ENCODE measurements at places on chromosomes 11 and 22.

GRCh38 chr11:72793076-72793424 is 797 bp downstream of the STARD10 start:
- no peak for DNase-seq

DNA sequence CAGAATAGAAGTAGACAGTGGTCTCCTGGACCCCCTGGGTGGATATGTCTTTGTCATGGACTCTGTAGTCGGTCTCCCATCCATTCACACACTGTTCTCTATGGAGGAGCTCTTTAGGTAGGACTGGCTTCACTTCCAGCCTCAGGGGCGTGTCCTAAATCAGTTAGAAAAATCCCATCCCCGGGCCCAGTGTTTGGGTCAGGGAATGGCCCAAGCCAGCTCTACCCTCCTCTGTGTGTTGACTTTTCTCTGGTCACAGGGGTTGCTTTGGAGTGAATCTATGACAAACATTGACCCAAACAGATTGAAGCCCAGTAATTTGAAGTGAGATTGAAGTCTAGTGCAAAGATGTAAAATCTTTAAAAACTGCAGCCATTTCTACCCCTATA is 34.0 kb downstream of the WEE1 start:
- DNase-seq: no peak

GRCh38 chr22:35752863-35753189 is 35.2 kb downstream of the APOL5 start:
- no peak for DNase-seq

DNA sequence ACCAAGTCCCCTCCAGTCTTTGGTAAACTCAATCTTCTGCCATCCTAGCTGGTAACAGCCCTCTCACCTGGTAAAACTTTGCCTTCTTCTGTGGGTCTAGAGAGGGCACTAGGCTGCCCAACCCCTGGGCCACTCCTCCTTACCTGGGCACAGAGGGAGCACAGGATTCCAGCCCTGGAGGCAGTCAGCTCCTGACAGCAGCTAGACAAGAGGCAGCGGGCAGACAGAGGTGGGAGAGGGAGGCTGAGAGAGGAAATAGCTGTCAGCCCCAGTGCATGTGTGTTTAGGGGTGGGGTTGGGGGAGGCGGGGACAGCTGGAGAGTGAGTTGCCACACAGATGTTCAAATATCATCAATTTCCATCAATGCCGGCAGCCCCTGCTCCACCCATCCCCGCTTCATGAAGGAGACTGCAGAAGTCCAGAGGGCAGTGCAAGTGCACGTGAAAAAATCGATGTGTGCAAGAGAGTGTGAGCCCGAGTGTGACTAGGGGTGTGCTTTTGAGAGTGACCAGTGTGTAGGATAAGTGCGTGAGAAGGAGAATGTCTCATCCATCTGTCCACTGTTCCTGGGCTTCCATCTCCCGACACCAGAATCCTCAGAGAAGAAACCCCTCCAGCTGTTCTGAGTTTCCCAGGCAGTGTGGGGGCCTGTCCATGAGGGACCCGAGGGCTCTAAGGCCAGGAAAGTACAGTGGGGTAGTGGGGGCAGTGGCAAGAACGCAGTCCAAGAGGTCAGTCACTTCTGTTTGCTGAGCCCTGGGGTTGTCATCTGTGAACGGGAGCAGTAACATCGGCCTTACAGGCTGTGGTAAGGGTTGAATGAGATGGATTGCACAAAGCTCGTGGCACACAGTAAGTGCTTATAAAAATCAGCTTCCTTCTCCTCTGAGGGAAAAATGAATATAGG is at the start of gene PTGDR2:
PTGDR2 (minus strand) TSS at position 225 of the 908 bp plus-strand sequence. CDS start 2,228 bp downstream, outside the sequence.
- no peak for DNase-seq

DNA sequence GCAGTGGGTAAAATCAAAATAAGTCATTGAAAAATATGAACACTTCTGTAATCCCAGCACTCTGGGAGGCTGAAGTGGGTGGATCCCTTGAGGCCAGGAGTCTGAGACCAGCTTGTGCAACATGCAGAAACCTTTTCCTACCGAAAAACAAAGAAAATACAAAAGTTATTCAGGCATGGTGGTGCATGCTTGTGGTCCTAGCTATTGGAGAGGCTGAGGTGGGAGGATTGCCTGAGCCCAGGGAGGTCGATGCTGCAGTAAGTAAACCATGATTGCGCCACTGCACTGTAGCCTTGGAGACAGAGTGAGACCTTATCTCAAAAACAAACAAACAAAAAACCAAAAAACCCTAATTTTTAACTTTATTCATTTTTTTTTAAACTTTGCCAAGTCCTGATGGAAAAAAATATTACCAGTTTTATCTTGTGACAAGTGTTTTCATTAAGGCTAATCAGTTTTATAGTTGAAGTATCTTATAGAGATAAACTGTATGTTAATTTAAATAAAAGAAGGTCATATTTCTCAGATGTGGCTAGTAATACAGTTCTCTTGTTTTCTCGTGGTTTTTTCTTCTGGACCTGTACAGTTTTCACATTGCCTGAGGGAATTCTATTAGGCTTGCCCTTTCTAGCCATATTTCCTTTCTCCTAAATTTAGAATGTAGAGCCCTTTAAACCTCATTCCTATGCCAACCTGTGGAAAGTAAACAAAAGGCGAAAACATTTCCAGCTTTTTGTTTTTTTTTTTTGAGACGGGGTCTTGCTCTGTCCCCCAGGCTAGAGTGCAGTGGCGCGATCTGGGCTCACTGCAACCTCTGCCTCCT is 9.4 kb downstream of the HIPK3 start:
- DNase-seq: no peak

GRCh38 chr11:2453436-2453835 is 8.6 kb downstream of the KCNQ1 start:
- no peak for DNase-seq

- no peak for DNase-seq
Observed at GRCh38 chr11:34448223-34448994, 9.7 kb downstream of the CAT start.

DNA sequence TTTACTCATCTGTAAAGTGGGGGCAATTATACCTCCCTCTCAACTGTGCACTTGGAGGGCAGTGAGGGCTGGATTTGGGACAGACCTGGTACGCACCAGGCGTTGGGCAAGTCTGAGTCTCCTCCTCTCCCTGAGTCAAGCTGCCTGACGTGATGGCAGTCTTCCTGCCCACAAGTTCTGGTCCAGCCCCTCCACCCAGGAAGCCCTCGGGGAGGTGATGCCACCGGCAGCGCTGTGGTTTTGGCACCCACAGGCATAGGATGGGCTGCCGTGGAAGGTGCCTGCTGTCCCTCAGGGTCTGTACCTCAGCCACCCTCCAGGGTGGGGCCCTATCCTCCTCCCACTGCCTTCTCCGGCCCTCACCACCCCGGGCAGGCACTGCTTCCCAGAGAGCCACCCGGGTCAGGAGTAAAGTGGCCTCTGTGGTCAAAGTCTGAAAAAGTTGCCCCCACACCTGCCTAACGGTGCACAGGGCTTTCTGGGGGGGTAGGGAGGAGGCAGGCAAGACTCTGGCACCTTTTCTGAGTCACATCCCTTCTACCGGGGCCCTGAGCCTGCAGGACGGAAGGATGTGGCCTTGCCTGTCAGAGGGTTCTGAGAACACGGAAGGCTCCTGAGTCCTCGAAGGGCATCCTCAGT is 6.5 kb upstream of the APOBEC3H start:
- no peak for DNase-seq

- no peak for DNase-seq
Observed at GRCh38 chr11:43987384-43988039, 45.1 kb downstream of the C11orf96 start.

GRCh38 chr11:128532016-128532571 is 55.3 kb downstream of the ETS1 start:
- no peak for DNase-seq

DNA sequence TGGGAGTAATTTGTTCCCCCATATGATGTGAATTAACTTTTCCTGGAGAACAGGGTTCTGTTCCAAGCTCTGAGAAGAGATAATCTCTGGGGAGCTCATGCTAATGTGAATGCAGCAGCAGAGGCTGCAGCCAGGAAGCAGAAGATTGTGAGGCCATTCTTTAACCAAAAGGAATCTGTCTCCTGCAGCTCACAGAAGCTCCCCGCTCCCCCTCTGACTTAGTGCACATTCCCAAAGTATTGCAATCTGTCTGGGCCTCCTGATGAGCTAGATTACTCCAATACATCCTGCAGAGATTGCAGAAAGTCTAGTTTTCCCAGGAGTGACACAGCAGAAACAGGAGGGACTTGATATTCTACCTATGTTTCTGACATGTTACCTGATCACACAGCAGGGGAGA is 420.6 kb upstream of the FAT3 start:
- no peak for DNase-seq

DNA sequence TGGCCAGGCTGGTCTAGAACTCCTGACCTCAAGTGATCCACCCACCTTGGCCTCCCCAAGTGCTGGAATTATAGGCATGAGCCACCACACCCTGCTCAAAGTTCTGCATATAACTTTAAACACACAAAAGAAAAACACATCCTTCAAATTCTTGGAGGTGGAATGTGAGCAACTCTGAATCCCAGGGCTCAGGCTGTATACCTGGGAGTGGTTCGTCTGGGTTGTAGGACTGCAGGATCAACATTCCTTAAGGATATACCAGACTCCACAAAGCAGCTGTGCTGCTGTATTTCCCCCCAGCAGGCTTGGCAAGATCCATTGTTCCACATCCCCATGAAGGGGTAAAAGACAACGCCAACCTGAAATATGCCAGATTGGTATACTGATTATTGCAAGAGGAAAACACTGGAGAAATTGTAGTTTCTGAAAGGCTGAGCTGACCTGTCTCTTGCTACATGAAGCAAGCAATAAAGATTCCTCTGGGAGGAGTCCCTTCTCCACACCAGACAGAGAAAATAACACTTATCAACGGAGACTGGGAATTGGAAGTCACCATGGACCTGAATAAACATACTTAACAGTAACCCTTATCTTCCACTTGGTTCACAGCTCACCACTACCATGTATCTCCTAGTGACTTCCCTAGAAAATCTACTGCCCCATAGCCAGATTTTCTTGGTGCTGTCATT is 12.2 kb upstream of the RPS3 start:
- DNase-seq: no peak

GRCh38 chr11:108144615-108145014 is 23.2 kb downstream of the ACAT1 start:
- DNase-seq: no peak

GRCh38 chr11:113272281-113272680 is 42.1 kb upstream of the TTC12 start:
- DNase-seq: no peak

DNA sequence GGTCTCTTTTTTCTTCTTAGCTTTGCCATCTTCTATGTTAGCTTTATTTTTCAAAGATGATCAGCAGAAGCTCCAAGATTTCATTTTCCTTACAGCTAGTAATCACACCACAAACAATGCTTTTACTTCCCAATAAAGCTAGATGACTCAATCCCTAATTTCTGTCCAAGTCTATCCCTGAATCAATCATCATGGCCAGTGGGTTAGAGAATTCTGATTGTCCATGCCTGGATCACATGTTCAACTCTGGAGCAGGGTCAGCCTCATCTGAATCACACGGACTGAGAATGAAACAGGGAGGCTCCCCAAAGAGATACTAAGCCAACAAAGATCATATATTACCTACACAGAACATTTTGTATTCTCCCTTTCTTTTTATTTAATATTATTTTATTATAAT is 79.6 kb downstream of the BBOX1 start:
- no peak for DNase-seq

DNA sequence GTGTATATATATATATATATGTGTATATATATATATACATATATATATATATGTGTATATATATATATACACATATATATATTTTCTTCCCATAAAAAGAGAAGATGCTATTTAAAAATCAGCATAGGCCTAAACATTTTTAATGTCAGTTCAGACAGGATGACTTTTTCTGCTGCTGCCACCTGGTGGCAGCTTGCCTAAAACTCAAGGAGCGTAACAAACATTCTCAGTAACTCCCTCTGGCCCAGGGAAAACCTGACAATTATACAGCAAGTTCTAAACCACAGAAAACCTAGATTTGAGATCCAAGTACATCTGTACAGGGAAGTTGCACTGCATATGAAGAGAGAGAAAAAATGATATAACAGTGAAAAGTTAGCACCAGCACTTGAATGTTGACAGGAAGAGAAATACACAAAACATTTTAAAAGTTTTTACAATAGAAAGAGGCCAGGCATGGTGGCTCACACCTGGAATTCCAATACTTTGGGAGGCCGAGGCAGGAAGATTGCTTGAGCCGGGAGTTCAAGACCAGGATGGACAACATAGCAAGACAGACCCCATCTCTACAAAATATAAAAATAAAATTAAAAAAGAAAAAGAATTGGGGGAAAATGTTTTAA is 16.6 kb downstream of the OR8A1 start:
- no peak for DNase-seq

DNA sequence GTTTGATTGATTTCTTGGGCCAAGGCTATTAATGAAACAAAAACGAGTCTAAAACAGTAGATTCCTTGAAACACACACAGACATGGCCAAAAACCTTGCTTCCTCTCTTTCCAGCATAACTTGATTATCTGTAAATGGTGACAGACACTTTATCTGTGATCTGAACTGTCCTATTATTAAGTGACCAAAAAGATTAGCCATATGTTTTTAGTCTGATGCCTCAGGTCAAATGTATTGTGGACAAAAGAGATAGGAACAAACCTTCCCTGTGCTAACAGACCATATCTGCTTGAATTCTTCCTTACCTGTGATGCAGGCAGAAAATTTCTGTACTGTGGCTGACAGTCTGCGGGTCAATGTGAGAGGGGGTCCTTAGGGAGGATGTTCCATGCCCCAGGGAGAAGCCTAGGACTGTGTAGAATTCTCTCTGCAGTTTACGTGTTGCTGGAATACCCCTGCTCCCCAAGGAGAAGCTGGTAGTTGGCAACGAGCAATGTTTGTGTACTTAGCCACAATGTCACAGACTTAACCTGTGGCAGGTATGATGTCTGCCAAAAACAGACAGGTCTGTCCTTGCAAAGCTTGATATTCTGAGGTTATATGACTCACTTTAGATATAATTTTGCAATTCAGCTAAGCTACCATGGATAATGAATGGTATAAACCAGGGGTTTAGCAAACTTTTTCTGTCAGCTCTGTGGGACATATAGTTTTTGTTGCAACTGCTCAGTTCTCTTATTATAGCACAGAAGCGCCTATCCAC is 31.2 kb downstream of the C11orf71 start:
- DNase-seq: no peak

- DNase-seq: no peak
Observed at GRCh38 chr11:77081976-77082836, 15.4 kb downstream of the CAPN5 start.

Measured in NCI-H1048 (cell line).